ENCODE measurements at places on chromosomes 3 and 15.

DNA sequence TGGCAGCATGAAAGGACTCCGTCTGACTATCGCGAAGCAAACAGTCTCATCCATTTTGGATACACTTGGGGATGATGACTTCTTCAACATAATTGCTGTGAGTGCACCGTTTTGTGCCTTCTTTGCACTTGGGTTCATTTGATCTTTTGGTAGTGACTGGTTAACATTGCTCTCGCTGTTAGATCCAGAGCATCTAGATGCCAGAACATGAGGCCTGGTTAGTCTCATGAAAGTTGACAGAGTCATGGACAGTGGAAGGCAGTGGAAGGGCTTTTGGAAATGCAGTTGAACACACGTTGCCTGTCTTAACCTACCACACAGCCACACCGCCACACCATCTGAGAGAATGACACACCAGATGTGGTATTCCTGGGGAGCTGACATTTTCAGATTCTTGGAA lies 357.9 kb downstream of the LRTM1 start:
- no peak overlapping the region for H3K27ac ChIP-seq
- H3K27me3 ChIP-seq = no peaks in the 10 kb centered on the region
- H3K4me3 ChIP-seq = no peak overlapping the region
- H3K36me3 ChIP-seq = no peaks in the 10 kb centered on the region
- no peak for DNase-seq

DNA sequence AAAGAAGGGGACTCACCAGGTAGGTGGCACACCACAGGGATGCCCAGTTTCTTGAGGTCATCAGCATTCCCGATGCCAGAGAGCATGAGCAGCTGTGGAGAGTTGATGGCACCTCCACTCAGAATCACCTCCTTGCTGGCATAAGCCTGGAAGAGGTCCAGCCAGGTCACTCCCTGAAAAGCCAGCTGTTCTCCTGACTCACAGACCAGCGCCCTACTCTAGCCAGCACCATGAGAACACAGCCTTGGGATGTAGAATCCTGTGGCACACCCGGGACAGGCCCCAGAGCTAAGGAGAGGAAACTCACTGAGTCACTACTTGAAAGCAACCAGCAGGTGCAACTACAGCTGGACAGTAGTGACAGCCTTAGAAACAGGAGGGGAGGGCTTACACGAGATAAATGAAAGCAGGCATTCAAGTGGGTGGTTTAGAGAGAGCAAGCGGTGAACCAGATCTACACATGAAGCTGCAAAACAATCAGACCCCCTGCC lies 24.5 kb downstream of the CHDH start:
- no peak overlapping the region for H3K4me3 ChIP-seq
- no peak for DNase-seq
- H3K27ac ChIP-seq = no peak overlapping the region
- no peaks in the 10 kb centered on the region for H3K4me1 ChIP-seq
- peaks cover 6% of the 10 kb centered on the region for H3K27me3 ChIP-seq

DNA sequence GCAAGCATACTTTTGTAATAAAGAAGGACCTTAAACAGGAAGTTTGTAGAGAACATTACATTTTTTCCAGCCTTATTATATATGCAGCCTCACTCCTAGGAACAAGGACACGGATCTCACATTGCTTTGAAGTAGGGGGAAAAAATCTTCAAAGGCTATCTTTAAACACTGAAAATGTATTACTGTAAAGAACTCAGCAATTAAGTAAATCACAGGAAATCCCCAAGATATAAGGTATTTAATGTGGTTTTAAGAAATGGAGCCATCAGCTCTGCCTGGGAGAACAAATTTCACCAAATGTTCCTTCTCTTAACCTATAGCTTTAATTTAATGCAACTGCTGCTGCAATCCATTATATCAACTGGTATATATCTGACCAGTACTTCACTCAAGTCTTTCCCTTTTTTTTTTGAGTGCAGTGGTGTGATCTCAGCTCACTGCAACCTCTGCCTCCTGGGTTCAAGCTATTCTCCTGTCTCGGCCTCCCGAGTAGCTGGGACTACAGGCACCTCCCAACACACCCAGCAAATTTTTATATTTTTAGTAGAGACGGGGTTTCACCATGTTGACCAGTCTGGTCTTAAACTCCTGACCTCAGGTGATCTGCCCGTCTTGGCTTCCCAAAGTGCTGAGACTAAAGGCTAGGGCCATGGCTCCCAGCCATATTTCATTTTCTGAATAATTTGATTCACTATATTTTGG lies 2.8 kb downstream of the BTLA start:
- H3K4me3 ChIP-seq = no peak overlapping the region
- H3K27ac ChIP-seq = no peak overlapping the region
- no peak for DNase-seq
- no peaks in the 10 kb centered on the region for H3K27me3 ChIP-seq
- no peaks in the 10 kb centered on the region for H3K36me3 ChIP-seq

DNA sequence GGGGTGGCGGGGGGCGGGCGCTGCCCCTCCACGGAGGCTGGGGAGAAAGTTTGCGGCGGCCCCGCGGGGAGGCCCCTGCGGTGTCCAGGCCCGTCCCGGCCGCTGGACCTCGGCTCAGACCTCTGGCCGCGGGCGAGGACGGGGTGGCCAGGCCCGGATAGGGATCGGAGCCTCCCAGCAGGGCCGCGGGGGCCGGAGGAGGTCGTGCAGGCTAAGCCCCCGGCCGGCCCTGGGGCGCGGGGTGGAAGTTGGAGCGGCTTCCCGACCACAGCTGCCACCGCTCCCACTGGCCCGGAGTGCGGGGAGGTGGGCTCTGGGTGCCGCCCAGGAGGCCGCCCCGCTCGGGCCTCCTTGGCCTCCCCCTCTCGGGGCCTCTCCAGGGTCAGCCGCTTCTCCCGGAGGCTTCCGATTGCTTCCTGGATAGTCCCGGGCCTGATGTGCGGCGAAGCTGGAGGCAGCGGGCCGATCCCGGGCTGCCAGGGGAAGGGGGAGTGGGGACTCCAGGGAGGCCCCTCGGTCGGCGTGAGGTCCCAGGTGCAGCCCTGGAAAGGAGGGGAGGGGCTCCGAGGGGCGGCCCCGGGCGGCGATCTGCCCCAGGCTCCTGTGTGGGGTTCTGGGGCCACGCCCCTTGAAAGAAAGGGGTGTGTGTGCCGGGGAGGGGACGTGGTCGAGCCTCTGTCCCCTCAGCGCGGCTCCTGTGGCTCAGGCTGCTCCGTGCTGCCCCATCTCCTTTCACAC lies 907 bp downstream of the PLXNA1 start:
- DNase-seq = no peak
- peak overlapping the region; percentile 24 for H3K27ac ChIP-seq
- peaks cover 39% of the 10 kb centered on the region for H3K27me3 ChIP-seq
- H3K4me3 ChIP-seq = peak overlapping the region; percentile 72

DNA sequence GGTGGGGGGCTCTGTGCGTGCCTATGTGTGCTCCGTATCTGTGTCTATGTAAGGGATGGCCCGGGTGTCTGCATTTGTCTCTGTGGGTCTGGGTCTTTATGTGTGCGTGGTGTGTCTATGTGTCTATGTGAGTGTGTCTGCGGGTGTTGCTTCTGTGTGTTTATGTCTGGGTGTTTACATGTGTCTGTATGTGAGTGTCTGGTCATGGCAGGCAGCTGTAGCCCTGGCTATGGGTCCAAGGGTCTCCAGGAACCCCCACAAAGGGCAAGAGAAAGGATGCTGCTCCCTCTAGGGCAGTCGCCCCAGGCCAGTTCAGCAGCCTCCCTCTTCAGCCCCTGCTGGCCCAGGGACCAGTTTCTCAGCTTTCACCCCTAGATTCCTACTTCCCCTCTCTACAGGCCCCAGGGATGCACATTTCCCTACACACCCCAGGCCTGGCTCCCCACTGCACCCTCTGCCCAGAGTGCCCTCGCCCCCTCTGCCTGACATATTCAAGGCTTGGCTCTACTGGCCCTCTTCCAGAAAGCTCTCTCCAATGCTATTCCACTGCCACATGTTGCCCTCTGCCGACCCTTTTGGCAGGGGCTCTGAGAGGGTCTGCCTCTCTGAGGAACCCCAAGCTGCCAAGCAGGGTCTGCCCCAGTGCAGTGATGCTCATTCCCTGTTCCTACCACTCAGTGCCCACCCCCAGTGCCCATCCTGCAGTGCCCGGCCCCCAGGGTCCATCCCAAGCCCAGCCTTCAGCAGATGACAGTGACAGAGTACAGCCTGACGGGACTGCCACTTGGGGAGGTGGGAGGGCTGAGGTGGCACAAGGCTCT lies 1.0 kb upstream of the MYL3 start:
- no peak for DNase-seq
- peak overlapping the region; percentile 56 for H3K4me3 ChIP-seq
- peaks cover 12% of the 10 kb centered on the region for H3K36me3 ChIP-seq

- peaks cover 29% of the 10 kb centered on the region for H3K4me1 ChIP-seq
- H3K27ac ChIP-seq = peak overlapping the region; percentile 20
- DNase-seq = peak; percentile 47
- peaks cover 71% of the 10 kb centered on the region for H3K36me3 ChIP-seq
- no peak overlapping the region for H3K4me3 ChIP-seq
- no peaks in the 10 kb centered on the region for H3K27me3 ChIP-seq
Observed at GRCh38 chr15:74901612-74902063, 5.0 kb downstream of the FAM219B start.

DNA sequence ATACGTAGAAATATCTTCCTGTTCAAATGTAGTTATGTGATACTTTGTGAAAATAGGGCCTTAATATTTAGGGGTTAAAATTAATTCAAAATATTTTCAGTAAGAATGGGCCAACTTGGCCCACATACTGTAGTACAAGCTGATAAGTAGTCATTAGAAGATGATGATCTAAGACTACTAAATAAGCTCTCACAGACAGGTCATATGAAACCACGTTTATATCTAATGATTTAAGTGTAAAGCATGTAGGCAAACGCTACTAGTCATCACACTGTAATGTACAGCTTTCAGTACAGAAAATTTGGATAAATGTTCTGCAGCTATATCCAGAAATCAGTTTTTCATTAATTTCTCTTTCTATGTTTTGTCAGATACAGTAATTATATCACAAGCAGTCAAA lies 228.6 kb downstream of the UBE2E2 start:
- no peaks in the 10 kb centered on the region for H3K27me3 ChIP-seq
- H3K4me1 ChIP-seq = peaks cover 9% of the 10 kb centered on the region
- H3K4me3 ChIP-seq = no peak overlapping the region
- H3K36me3 ChIP-seq = no peaks in the 10 kb centered on the region
- H3K27ac ChIP-seq = no peak overlapping the region

DNA sequence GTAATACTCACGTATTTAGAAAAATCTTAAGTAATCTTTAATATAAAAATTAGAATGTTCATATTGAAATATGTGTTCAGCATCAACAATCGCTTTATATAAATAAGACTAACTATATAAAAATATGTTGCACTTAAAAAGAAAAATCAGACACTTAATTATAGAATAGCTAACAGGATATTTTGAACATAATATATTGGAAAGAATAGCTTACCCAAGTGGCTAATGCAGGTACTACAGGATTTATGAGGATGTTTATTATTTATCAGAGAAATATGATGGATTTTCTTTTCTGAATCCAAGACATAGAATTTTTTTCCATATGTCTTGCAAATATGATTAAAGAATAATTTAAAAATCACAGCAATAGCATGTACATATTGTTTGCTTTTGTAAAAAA lies 567.9 kb upstream of the GBE1 start:
- H3K4me3 ChIP-seq = no peak overlapping the region
- H3K36me3 ChIP-seq = no peaks in the 10 kb centered on the region
- no peaks in the 10 kb centered on the region for H3K4me1 ChIP-seq
- no peak for DNase-seq

DNA sequence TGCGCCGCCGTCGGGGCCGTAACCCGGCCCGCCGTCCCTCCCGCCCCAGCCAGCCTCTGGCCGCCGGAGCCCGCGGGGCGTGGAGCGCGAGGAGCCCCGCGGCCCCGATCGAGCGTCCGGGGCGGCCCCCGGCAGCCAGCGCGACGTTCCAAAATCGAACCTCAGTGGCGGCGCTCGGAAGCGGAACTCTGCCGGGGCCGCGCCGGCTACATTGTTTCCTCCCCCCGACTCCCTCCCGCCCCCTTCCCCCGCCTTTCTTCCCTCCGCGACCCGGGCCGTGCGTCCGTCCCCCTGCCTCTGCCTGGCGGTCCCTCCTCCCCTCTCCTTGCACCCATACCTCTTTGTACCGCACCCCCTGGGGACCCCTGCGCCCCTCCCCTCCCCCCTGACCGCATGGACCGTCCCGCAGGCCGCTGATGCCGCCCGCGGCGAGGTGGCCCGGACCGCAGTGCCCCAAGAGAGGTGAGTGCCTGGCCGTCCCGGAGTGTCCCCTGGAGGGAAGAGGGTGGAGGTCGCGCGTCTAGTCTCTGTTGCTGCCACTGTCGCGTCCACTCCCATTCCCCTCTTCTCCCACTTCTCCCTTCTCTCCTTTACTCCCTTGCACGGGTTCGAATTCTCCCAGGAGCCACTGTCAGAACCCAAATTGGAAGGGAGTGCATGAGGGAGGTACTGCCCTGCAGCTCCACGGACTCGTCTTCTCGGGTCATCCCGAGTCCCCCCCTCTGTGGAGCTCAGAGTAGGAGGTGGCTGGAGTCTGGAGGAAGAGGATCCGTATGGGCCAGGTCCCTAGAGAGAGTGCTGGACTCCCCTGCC lies 585 bp downstream of the CSK start:
- peak overlapping the region; percentile 74 for H3K4me3 ChIP-seq
- peaks cover 83% of the 10 kb centered on the region for H3K4me1 ChIP-seq
- H3K27ac ChIP-seq = peak overlapping the region; percentile 93
- no peaks in the 10 kb centered on the region for H3K27me3 ChIP-seq
- no peaks in the 10 kb centered on the region for H3K36me3 ChIP-seq

DNA sequence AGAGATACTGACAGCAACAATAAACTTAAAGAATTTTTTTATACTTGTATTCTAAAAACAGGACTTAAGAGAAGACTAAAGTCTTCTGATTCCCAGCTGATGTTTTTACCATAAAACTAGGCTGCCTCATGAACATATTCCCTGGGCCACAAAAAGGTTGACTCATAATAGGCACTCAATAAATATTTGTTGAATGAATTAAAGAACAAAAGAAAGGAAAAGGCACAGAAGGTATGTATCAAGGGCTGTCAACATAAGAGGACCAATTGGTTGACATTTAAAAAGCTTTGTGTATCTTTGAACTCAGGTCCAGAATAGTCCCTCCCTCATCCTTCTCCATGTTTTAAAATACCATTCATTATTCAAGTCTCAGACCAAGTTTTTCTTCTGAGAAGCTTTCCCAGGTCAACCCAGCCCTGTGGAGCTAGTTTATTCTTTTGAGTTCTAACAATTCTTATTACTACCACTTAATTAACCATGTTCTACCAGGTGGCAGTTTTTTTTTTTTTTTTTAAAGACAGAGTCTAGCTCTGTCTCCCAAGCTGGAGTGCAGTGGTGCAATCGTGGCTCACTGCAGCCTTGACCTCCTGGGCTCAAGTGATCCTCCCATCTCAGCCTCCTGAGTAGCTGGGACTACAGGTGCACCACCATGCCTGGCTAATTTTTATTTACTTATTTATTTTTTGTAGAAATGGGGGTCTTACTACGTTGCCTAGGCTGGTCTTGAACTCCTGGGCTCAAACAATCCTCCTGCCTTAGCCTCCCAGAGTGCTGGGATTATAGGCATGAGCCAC lies 17.5 kb upstream of the ARHGEF3 start:
- H3K36me3 ChIP-seq = no peaks in the 10 kb centered on the region
- no peaks in the 10 kb centered on the region for H3K4me1 ChIP-seq
- H3K27ac ChIP-seq = no peak overlapping the region
- no peak overlapping the region for H3K4me3 ChIP-seq
- DNase-seq = no peak

All from heart right ventricle (tissue), 16 donors.